Stimulated activated CD4-positive, alpha-beta T cell treated with anti-CD3 and anti-CD28 coated beads, TNF-alpha, amount 100 ng/mL, for 1 hour (primary cell): ENCODE measurements at places on chromosomes 12 and 14.

- no peak for DNase-seq
Measured at GRCh38 chr12:75708802-75709201, 197.4 kb upstream of the KRR1 start.

GRCh38 chr14:62001963-62002362 is 239.7 kb downstream of the SNAPC1 start:
- no peak for DNase-seq

DNA sequence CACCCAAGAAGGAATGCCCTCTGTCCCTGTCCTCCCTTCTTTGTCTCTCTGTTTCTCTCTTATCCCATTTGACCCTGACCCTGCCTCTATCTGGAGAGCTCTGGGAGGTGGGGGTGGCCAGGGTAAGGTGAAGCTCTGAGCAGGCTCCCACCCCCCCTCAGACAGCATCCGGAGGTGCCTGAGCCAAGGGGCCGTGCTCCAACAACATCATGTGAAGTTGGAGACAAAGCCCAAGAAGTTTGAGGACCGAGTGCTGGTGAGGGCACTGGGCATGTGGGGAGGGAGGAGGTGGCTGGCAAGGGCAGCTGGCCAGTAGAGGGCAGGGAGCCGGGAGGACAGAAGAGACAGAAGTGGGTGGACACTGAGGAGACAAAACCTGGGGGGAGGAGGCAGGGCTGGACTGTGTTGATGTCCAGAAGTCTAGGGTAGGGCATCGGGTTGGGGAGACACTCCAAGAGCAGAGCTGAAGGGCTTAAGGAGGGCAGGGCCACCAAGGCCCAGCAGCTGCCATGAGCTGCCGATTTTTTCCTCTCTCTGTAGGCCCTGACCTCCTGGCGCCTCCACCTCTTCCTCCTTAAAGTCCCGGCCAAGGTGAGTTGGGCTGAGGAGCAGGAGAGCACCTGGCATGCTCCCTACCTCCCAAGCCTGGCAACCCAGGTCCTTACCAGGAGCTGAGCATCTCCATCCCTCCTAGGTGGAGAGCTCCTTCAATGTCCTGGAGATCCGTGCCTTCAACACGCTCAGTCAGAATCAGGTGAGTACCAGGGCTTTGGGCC is 1.9 kb downstream of the CARMIL3 start:
- DNase-seq: no peak

GRCh38 chr14:24965934-24966578 is 83.9 kb downstream of the STXBP6 start:
- no peak for DNase-seq

DNA sequence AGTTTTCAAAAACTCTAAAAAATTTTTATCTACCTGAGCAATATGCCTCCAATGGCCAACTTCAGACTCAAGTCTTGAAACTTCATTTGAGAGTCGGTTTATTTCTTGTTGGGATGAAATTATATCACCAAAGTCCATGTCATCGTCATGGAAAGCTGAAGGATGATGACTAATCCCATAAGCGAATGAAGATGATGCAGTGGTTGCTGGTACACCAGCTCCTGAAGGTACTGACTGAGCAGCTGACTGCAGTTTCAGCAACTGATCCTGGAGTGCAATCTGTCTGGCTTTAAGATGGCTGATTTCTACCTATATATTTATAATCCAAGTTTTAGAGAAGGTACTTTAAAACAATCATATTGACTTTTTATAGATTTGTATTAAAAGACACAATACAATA is 18.3 kb downstream of the TRIP11 start:
- no peak for DNase-seq

GRCh38 chr14:75450381-75451276 is 22.8 kb downstream of the JDP2 start:
- no peak for DNase-seq

- DNase-seq: no peak
Measured at GRCh38 chr12:754851-755562, 2.6 kb downstream of the WNK1 start.

- DNase-seq: no peak
Measured at GRCh38 chr12:26867080-26867479, 34.1 kb upstream of the ITPR2 start.

- DNase-seq: no peak
Measured at GRCh38 chr12:130744274-130744673, 28.2 kb upstream of the RIMBP2 start.

DNA sequence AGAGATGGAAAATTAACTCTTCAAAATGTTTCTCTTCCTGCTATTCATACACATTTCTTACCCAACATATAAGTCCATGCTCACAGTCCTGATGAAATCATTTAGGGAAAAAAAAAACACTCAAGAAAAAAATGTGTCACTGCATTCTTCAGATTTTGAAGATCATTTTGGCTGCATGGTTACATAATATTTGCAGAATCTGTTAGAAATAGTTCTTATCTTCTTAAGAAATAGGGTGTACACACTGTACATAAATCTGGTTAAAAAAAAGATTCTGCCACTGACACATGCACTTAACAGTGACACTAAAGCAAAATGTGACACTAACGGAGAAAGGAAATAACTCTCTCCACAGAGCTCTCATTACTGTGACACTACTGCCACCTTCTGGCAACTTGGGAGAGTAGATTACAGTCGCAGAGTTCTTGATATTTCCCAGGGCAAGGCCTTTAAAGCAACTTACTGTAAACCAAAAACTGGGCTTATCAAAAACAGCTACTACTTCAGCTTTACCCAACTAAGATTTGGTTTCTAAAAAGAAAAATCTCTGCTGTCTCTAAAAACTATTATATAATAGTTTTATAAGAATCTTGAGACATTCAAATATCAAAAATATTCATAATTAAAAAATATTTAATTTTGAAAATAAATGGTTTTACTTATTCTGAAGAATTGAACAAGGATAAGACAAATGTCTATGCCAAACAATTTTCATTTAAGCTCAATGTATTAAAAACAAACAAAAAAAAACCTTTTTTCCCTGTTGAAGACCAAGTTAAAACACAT is 65.0 kb downstream of the SETD3 start:
- DNase-seq: peak; percentile 41

DNA sequence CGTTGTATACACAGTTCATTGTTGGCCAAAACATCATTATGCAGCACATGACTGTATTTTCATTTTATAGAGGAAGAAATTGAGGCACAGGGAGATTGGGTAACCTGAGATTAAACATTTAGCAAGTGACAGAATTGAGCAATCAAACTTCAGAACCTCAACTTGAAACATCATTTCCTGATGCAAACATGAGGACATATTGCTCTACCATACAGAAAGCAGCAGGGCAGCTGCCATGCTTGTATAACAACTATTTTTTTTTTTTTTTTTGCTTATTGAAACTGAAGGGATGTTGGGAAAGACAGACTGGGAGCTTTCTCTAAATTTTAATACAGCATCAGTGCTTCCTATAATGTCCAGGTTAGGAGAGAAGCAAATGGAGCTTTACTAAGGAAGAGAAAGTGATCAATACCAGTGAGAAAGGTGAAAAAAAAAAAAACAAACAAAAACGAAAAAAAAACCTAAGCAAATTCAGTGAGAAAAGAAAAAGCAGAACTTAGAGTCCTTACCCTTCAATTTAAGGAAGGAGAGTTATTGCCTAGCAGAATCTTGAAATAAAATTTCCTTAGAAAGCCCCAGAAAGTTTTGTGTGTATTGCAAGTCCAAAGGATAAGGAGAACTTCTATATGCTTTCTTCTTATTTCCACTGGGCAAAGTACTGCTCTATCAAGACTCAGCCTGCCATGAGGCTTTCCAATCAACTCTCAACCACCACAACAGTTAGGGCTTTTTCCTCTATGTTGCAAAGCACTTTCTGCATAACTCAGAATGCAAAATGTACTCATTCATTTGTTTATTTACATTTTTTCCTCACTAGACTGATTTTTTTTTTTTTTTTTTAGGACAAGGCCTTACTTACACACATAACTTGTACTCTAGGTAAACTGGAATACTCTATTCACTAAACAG is 21.6 kb downstream of the BTG1 start:
- DNase-seq: no peak

DNA sequence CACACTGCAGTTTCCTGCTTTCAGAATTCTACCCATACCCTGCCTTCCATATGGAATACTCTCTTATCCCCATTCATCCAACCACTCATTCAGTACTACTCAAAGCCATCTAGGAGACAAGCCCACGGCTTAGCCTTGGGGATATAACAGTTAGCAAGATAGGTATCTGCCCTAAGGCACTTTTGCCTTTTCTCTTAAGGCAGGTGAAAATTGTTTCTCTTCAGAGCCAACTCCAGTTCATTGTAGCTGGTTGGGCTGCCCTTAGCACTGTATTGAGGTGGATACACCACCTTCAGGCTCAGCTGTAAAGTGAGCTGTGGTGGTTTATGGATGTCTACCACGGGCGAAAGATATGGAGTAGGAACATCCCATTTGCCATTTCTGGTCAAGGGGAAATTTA is 729.7 kb upstream of the TBX3 start:
- no peak for DNase-seq

- no peak for DNase-seq
Measured at GRCh38 chr14:55031190-55031589, 4.2 kb downstream of the SOCS4 start.

- DNase-seq: no peak
Measured at GRCh38 chr12:121397521-121397920, 2.4 kb upstream of the RNF34 start.

- no peak for DNase-seq
Measured at GRCh38 chr14:105452963-105453362, 21.7 kb upstream of the CRIP2 start.

DNA sequence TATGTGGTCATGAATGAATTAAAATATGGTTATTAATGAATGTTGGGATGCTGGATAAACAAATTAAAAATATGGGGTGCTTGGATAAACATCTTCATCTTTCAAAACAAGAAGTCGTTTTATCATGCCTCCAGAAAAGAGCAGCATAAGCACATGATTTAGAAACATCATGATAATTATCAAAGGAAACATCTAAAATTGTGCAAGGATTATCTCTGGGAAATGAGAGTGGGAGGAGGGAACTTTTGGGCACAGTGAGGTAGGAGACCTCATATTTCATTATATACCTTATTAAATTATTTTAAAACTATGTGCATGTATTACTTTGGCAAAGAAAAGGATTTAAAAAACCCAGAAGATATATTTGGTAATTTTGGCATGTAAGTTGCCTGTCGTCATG is 8.9 kb downstream of the C3AR1 start:
- no peak for DNase-seq

GRCh38 chr14:69845787-69846186 is 33.4 kb upstream of the SMOC1 start:
- DNase-seq: no peak

- no peak for DNase-seq
Measured at GRCh38 chr12:90915353-90915752, 39.6 kb downstream of the CCER1 start.

DNA sequence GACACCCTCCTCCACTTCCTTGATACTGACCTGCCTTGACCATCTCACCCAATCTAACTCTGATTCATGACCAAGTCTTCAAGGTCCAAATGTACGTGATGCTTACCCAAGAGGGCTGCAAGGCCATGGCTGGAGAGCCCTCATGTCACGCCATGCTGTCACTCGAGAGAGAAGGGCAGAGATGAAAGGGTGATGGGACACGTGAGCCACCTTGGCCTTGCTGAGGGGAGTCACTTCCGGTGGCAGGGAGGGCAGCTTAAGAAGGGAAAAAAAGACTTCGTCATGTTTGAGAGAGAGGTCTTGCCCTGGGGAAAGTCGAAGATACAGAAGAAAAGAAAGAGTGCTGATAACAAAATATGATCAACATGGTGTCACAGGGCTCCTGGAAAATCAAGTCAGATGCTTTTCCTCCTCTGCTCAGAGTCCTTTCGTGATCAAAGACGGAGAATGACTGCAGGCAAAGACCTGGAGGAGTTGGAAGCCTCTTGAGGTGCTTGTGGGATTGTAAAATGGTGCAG is 3.3 kb upstream of the SCARB1 start:
- DNase-seq: no peak

- DNase-seq: no peak
Measured at GRCh38 chr14:95255487-95255886, 64.2 kb downstream of the CLMN start.

- DNase-seq: no peak
Measured at GRCh38 chr14:67765192-67765834, 51.1 kb downstream of the ZFYVE26 start.

- no peak for DNase-seq
Measured at GRCh38 chr12:28425526-28425925, 235.3 kb downstream of the CCDC91 start.

- DNase-seq: no peak
Measured at GRCh38 chr14:91281346-91281745, 36.8 kb upstream of the GPR68 start.

DNA sequence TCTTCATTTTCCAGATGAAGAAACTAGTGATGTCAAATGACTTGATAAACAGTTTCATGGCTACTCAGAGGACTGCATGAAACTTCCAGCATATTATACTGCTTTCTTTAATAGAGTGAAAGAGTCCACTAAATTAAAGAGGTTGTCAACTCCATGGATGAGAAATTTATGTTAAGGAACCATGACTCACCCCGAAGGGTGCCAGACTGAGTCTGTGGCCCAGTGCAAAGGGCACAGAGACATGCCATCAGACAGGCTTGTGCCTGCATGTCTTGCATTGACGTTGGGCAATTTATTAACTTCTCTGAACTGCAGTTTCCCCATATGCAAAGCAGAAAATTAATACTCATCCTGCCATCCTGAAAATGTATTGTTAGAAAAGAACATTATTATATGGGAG is 382.4 kb downstream of the APAF1 start:
- DNase-seq: no peak

GRCh38 chr14:88166616-88167015 is 156.5 kb downstream of the KCNK10 start:
- no peak for DNase-seq

- no peak for DNase-seq
Measured at GRCh38 chr12:112049351-112049750, 36.1 kb downstream of the ERP29 start.

DNA sequence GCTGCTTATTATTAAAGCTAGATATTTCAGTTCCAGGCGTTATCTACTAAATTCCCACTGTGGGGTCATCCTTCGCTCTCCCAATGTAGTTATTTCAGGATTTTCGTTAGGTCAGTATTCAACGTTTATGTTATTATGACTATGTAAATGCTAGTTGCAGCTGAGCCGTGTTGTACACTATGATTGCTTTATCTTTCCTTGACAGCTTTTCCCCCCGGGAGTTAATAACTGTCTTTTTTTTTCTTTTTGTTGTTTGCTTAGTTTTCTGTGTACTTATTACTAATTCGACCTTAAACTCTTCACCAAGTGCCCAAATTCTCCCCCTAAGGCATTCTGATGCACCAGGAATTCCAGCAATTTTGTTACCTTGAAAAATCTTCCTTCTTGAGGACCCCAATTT is 48.5 kb downstream of the SUDS3 start:
- DNase-seq: no peak

DNA sequence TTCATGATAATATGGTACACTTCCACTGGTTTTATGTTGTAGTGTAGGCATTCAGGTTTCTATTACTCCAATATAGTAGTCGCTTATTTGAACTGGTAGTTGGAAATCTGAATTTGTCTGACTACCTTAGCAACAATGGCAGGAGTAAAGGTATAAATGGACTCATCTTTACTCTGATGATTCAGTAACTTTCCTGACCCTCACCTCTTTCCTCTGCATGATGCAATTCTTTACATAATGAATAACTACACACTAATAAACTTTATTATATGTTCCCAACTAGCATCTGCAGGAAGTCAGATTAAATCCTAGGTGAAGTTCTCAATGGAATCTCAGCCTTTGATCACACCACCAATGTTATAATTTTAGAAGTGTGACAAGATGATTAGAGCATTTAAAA is 70.5 kb upstream of the ATP2B1 start:
- no peak for DNase-seq

- no peak for DNase-seq
Measured at GRCh38 chr12:103773109-103773910, 67.7 kb downstream of the NT5DC3 start.

GRCh38 chr14:38948576-38948975 is 154.5 kb downstream of the SEC23A start:
- no peak for DNase-seq
